Fibroblast of gingiva (primary cell): ENCODE measurements at places on chromosomes 7 and 10.

- DNase-seq: no peak
Measured at GRCh38 chr10:6379015-6379776, 176.5 kb downstream of the PFKFB3 start.

DNA sequence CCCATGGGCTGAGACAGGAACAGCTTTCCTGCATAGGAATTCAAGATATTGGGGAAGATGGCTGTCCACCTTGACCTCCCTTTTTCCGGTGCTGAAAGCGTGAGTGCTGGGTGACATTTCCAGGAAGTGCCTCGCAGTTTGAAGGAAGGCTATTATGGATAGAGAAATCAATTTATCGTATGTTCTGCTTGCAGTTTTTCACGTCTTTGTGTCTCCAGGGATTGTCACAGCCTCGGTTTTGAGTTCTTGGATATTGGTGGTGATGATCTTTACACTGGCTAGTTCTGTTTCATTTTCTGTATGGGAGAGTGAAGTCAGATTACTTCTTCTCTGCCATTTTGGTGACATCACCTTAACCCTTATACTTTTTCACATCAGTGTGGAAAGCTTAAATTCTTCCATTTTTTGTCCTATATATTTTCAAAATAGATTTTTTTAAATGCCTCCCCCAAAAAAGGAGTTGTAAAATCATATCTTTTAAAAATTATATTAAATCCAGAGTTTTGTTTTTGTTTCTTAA lies 102.5 kb upstream of the APBB1IP start:
- no peak for DNase-seq

DNA sequence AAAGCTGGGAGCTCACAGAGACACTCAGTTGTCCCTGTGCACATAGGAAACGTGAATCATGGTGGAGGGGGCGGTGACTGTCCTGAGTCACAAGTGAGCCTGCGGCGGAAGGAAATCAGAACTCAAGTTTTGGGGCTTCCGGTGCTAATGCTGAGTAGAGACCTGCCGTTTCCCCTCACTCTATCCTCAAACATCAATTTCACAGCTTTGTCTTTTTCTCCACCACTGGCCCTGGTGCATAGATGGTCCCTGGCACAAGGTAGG lies 21.9 kb downstream of the ADCYAP1R1 start:
- no peak for DNase-seq

- DNase-seq: no peak
Measured at GRCh38 chr10:58996063-58996462, 180.4 kb upstream of the PHYHIPL start.

DNA sequence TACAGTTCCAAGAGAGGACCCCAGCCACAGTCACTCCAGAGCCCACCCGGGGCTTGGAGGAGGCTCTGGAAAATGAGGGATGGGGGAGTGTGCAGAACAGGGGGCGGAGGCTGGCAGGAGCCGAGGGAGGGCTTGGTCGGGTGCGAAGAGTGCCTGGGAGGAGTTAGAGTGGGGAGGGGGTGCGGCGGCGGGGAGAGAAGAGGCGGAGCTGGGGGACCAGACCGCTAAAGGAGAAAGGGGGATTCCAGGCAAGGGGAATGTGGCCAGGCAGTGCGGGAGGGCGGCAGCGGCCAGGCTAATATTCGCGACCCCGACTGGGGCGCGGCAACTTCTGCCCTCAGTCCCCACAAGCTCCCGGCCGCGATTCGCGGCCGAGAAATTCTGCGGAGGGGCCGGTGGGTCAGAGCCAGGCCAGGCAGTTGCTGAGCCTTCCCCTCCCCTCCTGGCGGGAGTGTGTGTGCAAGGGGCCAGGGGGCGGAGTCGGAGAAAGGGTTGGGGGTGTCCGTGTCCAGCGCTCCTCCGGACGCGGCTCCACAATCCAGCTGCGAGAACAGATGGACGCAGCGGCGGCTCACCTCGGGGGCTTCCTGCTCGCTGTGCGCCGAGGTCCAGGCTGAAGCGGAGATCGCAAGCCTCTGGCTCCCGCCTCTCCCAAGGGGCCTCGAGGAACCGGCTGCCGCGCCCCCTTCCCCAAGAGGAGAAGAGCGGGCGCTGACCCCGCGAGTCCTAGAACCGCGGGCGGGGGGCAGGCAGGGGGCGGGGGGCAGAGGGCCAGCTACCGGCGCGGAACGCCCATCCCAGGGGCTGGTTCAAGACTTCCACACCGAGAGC lies 612 bp upstream of the SLC18A3 start:
- no peak for DNase-seq

GRCh38 chr7:95871075-95871848 lies 98.9 kb downstream of the DYNC1I1 start:
- DNase-seq: peak; percentile 34

DNA sequence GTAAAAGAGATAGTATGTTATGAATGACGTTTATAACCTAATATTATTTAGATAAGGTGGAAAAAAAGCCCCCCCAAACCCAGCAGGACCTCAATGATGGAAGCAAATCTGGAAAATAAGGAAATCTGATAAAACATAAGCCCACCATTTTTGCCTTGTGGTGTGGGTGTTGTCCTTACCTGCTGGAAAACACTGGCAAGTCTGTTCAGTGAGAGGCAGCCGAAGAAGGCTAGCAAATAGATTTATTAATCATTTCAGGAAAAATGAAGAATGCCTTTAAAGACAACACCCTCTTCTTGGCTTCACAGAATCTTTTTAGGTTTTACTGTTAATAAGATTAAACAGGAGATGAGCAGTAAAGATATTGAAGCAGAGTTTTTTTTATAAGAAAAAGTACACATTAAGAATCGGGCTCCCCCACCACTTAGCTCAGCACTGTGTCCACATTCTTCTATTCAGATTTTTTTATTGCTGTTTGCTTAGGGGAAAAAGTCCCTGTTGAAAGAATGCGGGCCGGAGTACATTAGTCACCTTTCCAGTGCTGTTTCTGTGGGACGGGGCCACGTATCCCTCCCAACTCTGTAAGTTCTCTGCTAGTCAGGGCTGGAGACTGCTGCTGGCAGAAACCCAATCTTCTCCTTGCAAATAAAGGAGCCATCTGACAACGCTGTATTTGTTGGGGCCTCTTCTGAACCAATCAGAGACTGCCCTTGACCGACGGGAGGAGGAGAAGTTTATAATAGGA lies 104.1 kb downstream of the EVX1 start:
- DNase-seq: no peak

- DNase-seq: peak; percentile 98
Measured at GRCh38 chr7:25854608-25855497, 297.1 kb upstream of the NFE2L3 start.

GRCh38 chr10:96463562-96463961 lies 50.2 kb downstream of the TLL2 start:
- DNase-seq: no peak

GRCh38 chr7:107169120-107170050 lies 582 bp downstream of the HBP1 start:
- DNase-seq: peak; percentile 98

DNA sequence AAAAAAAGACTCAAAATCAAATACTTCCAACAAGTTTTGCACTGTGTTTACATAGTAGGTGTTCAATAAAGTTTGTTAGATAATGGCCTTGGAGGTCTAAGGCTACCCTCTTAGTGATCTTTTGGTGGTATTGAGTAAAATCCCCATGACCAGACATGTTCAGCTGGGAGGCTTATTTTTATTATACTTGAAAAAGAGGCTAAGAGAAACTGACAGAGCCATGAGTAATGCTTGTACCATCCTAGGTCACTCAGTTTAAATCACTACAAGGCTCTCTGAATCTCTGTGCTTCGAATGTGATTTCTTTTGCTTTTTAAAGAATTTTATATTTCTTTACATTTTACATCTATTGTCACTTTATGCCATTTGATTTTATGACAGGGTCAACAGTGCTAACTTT lies 90.5 kb downstream of the TWIST1 start:
- DNase-seq: peak; percentile 21

- DNase-seq: no peak
Measured at GRCh38 chr10:43943818-43944360, 295.2 kb upstream of the ZNF32 start.

DNA sequence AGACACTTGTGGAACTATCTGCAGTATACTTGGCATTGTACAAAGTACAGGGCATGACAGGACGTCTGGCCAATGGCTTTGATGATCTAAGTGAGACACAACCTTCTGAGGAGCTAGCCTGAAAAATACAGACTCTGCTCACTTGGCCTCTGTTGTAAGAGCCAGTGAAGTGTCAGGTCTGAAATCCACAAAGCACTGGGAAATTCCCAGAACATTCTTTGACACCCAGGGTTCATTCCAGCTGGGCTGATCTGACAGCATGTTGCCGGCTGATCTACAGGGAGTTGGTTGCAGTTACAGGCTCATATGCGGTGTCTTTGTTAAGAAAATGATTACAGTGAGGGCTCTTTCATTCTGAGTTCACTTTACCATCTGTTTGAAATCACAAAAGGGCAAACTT lies 354.6 kb downstream of the PHF14 start:
- no peak for DNase-seq

DNA sequence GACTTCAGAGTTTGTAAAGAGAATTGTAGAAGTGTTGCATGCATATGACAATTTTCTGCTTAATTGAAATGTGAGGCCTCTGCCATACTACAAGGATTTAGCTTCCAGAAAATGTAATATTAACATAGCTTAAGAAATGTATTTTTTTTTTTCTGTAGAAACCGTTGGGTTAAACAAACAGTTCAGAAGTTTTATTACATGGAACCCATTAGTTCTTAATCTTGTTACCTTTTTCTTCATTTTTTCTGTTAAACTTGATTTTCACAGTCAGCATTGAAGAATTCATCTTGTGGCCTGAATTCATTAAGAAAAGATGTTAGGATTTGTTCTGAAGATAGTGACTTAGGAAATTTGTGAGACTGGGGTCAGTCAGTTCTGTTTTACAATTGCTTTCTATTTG lies 4.9 kb downstream of the PTEN start:
- no peak for DNase-seq

GRCh38 chr7:154871928-154872750 lies 130.8 kb downstream of the PAXIP1 start:
- no peak for DNase-seq

- peak; percentile 39 for DNase-seq
Measured at GRCh38 chr7:131443496-131443895, 112.9 kb downstream of the PODXL start.

DNA sequence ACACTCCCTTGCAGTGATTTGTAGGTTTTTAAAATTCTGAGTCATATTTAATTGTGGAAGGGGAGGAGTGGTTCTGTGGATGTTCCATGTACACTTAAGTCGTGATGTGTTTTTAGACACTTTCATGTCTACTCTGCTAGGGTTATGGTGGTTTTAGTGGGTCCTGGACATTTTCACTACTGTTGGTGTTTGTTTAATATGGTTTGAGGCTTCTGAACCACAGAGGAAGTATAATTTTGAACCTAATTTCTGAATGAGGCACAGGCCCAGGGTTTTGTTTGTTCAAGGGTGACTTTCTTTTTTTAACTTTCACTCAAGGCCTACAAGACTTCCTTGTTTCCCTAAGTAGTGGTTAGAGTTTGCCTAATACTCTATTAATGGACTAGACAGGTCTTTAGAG lies 13.3 kb downstream of the SLC26A5 start:
- no peak for DNase-seq

DNA sequence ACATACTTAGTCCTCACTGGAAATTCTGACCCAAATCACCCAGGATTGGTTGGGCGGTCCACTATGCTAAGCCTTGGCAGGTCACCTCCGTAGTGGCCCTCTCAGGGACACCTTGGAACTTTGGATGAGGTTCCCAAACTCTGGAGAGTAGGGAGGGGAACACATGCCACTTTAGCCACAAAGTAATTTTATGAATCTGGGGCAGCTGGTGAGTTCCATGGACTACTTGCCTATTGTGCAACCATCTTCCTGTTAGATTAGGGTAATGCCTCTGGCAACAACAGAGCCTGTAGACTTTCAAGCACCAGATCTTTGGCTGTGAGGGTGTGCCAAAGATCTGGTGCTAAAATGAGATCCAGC lies 77.7 kb downstream of the ITGB8 start:
- peak; percentile 62 for DNase-seq

GRCh38 chr7:155195939-155196523 lies 101.6 kb upstream of the INSIG1 start:
- DNase-seq: no peak

GRCh38 chr10:122098924-122099323 lies 110.0 kb downstream of the TACC2 start:
- peak; percentile 95 for DNase-seq

GRCh38 chr7:45402480-45403218 lies 171.5 kb upstream of the ADCY1 start:
- peak; percentile 68 for DNase-seq

- peak; percentile 70 for DNase-seq
Measured at GRCh38 chr10:30510184-30510931, 76.4 kb downstream of the MAP3K8 start.

GRCh38 chr7:140229591-140230515 lies 53.1 kb upstream of the KDM7A start:
- DNase-seq: no peak

- no peak for DNase-seq
Measured at GRCh38 chr7:30710669-30711068, 28.4 kb upstream of the CRHR2 start.

DNA sequence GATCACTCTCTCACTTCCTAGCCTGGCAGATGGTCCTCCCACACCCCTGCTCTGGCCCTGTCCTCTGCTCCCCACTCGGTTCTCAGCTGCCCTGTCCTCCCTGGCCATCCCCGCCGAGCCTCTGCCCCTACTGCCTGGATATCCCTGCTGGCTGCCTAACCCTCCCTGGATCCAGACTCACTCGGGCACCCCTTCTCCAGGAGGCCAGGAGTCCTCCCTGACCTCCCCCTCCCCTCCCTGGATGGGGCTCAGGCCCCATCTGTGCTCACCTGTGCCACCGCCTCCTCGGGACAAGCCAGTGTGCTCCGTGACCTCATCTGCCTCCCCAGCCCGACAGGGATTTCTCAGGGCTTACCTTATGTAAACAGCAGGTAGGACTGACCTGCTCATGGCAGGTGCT lies 406.1 kb downstream of the TCERG1L start:
- no peak for DNase-seq

- DNase-seq: no peak
Measured at GRCh38 chr7:120996988-120997345, 8.5 kb downstream of the CPED1 start.

GRCh38 chr10:106795619-106796018 lies 368.9 kb downstream of the SORCS1 start:
- DNase-seq: no peak

- no peak for DNase-seq
Measured at GRCh38 chr10:88598055-88598454, 11.5 kb downstream of the LIPJ start.

- no peak for DNase-seq
Measured at GRCh38 chr10:2882628-2883027, 184.7 kb upstream of the PFKP start.

DNA sequence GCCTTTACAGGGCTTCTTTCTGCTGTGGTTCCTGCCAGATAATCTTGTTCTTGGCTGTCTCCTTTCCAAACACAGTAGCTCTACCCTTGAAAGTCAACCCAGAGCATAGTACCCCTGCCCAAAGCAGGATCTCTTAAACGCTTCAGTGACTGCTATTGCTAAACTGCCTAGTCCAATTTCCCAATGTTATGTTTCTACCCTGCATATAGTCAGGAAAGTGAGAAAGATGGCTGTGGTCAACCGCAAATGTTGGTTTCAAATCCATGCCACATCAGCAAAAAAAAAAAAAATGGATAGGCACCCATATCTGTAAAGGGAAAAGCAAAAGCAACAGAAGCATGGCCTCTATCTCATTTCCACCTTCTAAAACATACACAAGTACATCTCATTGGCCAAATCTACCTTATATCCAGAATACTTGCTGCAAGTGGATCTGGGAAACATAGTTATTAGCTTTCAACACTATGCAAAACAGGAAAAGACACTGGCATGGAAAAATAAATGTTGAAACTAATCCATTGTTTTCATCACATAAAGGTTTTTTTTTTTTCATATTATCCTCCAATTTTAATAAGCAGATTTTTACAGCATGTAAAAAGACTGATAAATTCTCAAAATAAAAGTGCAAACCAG lies 59.8 kb downstream of the DNAJC1 start:
- peak; percentile 45 for DNase-seq
